ENCODE measurements at places on chromosomes 16 and 17.

GRCh38 chr17:33983824-33984574 is 271.1 kb upstream of the CCL2 start:
- no peak for DNase-seq

GRCh38 chr17:27920569-27920968 is 27.4 kb upstream of the LYRM9 start:
- DNase-seq = no peak

GRCh38 chr16:3030222-3031212 is 6.2 kb downstream of the BICDL2 start:
- no peak for DNase-seq

- peak; percentile 20 for DNase-seq
Measured at GRCh38 chr17:19762515-19762961, 14.4 kb upstream of the ALDH3A1 start.

- DNase-seq = no peak
Measured at GRCh38 chr16:73565263-73565662, 517.3 kb upstream of the ZFHX3 start.

DNA sequence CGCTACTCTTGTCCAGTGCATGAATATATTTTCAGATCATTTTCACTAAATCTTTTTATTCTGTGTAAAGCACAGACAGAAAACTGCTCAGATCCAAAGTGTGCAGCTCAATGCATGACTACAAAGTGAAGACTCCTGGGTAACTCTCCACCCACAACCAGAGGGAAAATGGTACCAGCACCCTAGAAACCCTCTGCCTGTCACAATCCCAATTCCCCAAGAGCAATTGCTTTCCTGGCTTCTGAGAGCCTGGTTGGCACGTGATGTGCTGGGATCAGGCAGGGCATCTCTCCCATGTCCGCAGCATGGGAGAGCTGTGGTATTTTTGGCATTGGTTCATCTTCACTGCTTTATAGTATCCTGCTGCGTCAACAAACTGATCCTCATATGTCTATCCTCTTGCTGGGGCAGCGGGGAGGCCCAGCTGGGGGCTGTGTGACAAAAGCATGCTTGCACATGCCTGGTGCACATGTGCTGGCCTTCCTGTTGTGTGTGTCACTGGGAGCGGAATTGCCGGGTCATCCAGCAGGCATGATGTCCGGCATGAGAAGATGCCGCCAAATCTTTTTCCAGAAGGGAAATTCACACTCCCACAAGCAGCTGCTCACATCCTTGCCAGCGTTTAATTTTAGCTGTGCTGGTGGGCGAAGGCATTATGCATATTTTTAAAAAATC is 278.9 kb upstream of the FOXF1 start:
- DNase-seq = no peak

DNA sequence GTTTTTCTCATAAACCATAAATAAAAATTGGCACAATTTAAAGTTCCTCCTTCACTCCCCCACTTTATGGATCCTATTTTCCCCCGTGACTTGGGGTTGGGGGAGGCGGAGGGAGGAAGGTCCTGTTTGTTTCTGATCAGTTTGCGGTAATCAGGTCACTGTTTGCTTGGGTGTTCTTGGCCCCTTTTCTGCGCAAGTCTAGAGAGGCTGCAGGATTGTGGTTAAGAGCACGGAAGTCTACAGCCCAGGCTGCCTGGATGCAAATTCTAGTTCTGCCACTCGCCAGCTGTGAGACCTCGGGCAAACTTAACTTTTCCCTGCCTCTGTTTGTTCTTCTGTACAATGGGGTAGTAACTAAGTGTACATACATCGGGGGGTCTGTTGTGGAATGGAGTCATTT is 12.1 kb downstream of the ATP2C2 start:
- DNase-seq = peak; percentile 79

GRCh38 chr17:10931133-10931532 is 93.2 kb upstream of the PIRT start:
- no peak for DNase-seq

DNA sequence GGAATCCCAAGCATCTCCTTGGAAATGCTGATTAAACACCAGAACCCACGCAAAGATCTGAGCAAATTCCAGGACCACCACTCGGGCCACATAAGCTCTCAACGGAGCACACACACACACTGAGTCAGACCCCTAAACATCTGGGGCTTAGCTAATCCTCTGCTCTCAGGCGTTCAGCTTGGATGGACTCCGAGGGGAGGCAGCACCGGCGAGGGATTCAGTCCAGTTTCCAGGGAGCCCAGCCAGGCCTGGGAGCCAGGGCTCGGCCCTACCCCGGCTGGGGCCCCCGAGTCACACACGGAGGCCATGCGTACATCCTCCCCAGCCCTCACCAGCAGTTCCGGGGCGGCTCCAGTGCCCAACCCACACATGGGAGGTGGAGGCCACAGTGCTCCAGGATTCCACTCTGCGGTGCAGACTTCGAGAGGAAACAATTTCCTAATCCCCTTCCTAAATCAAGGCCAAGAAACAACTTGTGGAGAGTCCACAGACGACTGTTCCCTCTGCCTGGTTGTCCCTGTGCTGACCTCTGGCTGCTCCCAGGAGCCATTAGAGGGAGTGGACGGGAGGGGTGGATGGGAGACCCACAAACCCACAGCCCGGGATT is 70.5 kb downstream of the GAS7 start:
- no peak for DNase-seq

DNA sequence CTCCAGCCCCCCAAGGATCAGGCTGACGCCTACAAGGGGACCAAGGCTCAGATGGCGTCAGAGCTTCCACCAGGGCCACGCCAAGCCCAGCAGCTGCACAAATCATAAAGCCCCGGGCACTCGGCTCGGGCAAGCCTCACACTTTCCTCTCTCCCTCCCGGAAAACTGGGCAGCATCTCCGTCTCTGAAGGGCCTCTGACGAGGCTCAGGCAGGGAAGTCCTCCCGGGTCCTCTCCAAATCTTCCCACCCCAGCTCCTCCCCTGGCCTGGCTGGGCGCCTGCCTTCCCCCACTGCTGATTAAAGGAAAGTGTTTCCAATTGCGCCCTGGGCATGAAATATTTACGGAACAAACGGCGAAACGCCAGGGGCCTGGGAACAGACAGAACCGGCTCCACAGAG is 38.5 kb downstream of the PIEZO1 start:
- DNase-seq = no peak

DNA sequence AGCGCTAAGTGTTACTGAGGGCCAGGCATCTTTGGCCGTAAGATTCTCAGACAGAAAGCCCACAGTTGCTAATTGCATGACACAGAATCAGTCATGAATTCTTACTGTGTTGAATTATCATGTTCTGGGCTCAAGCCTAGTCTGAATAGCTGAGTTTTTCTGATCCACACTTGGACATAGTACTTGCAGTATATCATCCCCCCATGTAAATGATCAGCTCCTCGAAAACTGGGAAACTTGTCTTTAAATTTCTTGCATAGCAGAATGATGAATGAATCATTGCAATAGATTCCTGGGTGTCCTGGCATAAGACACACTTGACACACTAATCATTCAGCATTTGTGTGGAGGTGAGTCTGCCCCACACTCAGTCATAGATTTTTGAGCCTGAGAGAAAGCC is 2.2 kb downstream of the MLYCD start:
- DNase-seq = no peak

- no peak for DNase-seq
Measured at GRCh38 chr16:67082891-67083290, 26.9 kb upstream of the PHAF1 start.

GRCh38 chr16:51951668-51952298 is 595.2 kb downstream of the TOX3 start:
- DNase-seq = no peak

GRCh38 chr17:36203335-36203734 is 6.8 kb upstream of the CCL3L1 start:
- DNase-seq = no peak

DNA sequence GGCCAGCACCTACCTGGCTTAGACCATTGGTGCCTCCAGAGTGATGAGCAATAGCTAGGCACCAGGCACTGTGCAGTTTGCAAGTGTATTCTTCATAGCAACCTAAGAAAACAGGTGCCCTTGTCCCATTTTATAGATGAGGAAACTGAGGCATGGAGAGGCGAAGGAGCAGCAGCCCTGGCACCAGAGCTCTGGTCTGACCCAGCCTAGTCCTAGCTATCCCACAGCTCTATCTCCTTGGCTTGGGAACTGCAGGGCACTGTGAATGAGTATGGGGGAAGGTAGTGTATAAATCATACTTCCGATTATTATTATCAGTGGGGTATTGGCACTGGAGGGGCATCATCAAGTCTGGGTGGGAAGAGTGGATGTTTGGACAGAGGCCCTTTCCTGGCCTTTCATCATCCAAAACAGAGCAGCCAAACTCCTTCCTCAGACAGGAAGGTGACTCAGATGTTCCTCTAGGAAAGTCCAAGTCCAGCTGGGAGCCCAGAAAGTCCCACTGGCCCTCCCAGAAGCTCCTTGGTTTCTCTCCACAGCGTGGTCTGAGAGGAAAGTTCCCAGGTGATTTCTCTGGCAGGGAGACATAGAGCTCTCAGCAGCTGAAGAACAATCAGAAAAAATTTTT is 32.0 kb upstream of the PLLP start:
- no peak for DNase-seq

DNA sequence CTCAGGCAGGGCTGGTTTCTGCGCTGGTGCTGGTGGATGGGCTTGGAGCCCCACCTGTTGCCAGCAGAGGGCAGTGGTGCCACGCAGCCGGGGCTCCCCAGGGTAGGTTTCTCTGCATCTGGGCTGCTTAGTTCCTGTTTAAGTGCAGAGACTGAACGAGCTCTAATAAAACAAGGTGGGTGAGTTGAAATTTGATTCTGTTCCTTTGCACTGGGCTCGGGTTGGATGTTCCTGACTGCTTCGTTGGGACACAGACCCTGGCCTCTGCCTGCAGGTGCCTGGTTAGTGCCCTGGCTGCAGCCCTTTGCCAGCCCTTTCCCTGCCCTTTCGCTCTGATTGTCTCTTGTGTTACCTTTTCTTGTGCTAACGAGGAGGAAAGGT is 30.0 kb downstream of the TBCD start:
- peak; percentile 43 for DNase-seq

GRCh38 chr16:48574140-48574539 is 35.8 kb downstream of the N4BP1 start:
- DNase-seq = no peak

DNA sequence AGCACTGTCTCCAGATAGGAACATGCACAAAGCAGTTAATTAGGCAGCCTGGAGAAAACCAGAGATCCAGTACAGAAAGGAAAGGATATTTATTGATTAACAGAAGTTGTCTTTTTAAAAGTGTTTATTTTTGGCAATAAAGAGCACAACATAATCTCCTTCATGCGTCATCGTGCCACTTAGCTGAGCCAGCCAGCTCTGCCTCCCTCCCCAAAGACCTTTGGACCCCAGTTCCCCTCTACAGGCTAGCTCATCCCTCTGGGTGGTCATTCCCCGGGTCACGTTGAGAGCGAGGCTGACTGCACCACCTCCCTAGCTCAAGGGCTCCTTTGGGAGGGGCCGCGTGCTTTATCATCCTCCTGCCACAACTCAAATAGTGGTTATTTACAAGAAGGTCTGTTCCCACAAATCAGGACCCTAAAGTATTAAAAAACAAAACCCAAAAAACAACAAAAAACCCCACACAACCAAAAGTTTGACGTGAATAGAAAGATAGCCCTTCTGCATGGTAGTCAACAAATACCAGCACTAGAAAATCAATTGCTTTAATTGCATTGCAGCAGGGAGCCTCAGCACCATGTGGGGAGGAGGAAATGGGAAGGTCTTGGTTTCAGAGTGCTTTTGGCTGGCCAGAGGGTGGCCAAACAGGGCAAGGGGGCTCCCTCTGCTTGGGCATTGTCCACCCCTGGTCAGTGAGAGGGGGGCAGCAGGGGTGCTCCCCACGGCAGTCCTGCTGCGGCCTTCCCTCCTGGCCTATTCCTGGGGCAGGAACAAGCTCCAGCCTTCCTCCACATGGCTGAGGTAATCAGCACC is 9.6 kb downstream of the POLR2C start:
- no peak for DNase-seq

GRCh38 chr16:21590287-21590686 is 9.1 kb upstream of the METTL9 start:
- DNase-seq = no peak

DNA sequence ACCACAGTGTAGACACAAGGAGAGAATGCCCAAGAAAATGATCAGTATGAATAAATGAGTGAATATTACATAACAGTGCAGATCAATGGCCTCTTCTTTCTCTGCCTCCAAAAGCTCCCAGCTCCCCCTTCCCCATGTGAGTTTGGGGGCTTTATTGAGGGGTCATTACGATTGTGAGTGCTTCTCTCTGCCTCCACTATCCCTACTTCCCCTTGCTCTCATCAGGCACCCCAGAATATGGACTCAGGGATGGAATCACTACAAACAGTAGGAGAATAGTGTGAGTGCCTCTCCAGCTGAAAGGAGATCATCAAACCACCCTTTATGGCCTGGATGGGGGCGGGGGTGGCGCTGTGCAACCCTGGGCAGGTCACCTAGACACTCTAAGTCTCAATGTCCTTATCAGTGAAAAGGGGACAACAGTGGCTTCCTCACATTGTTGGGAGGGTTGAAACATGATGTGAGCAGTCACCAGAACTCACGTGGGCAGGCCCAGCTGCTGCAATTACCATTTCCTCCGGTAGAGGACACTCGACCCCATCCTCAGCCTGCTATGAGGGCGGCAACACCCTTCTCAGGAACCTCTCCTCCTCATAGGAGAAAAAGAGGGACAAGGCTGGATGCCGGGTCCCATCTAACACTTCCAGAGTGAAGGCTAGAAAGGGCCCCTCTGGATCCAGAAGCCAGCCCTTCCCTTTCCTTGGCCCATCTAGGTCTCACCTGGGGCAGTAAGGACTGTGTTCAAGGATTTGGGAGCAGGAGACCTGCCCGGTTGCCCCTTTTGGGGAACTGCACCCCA is 2.1 kb upstream of the EPOP start:
- DNase-seq = peak; percentile 92

DNA sequence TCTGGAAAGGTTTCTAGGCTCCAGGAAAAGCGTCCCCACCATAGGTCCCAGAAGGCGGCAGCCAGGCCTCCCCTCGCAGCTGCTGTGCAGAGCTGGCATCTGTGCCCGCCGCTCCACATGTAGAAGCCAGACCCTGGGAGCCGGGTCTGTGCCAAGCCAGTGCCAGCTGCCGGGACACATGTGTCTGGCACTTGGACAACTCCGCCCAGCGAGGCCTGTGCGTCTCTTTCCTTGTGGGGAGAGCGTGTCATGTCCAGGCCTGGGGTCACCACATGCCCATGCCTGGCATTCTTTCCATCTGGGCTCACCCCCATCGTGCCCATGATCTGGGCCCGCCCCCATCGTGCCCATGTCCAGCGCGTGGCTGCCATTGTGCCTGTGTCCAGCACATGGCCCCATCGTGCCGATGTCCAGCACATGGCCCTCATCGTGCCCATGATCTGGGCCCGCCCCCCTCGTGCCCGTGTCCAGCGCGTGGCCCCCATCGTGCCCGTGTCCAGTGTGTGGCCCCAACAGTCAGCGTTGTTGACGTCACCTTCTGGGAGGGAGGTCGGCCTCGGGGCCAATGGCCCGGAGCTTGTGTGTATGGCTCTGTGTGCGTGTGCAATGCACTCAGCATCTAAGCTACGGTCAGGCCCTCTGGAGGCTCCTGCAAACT is 13.3 kb upstream of the ACSF3 start:
- no peak for DNase-seq

- DNase-seq = peak; percentile 86
Measured at GRCh38 chr16:67667817-67668494, 1.3 kb downstream of the C16orf86 start.
